Lung (tissue), 17 donors: ENCODE measurements at places on chromosomes 4 and X.

- DNase-seq: no peak
These were observed 333.8 kb upstream of the TENM3 start for GRCh38 chr4:181909368-181909767.

- DNase-seq: no peak
These were observed 466.8 kb upstream of the FAM241A start for GRCh38 chr4:111678479-111678878.

- peak; percentile 55 for DNase-seq
These were observed 83.9 kb upstream of the SPANXB1 start for GRCh38 chrX:140918398-140919038.

- DNase-seq: no peak
These were observed 114.2 kb downstream of the PALLD start for GRCh38 chr4:168610911-168611530.

- peak; percentile 67 for DNase-seq
These were observed 5.6 kb downstream of the PCDH10 start for GRCh38 chr4:133154725-133155124.

DNA sequence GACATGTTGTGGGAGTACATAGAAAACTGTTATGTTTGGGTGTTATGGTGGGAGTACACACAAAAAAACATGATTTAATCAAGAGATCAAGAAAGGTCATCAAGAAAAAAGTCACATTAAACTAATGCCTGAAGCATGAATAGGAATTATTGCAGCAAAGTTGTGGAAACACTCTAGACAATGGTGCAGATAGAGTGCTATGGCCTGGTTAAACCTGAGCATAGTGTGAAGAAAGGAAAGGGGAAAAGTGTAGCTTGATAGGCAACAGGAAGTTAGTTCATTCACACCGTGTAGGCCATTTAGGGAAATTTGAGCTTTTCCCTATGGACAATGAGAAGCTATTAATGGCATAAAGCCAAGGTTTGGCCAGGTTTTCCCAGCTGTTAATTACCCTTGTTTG lies 162.1 kb upstream of the EMCN start:
- no peak for DNase-seq

DNA sequence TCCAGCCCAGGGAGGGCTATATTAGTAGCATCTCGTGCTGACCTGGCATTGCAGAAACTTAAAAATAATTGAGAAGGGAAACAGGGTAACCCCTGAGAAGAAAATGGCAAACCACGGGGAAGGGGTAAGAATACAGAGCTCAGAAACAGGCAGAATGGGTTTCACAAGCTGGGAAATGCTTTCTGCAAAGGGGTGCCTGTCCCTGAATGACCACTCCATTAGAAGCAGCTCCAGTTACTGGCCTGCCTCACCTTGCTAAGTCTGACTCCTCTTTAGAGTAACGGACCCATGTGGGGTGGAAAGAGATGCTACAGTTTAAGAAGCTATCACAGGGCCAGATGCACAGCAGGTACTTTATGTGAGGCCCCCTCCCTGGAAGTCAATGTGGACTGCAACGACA lies 2.5 kb downstream of the WDR1 start:
- DNase-seq: no peak

GRCh38 chr4:73740353-73740778 lies at the start of gene CXCL8:
Gene CXCL8, plus strand, starts transcription at chr4:73740569. Its CDS starts 90 bp downstream, at chr4:73740659.
- peak; percentile 50 for DNase-seq

DNA sequence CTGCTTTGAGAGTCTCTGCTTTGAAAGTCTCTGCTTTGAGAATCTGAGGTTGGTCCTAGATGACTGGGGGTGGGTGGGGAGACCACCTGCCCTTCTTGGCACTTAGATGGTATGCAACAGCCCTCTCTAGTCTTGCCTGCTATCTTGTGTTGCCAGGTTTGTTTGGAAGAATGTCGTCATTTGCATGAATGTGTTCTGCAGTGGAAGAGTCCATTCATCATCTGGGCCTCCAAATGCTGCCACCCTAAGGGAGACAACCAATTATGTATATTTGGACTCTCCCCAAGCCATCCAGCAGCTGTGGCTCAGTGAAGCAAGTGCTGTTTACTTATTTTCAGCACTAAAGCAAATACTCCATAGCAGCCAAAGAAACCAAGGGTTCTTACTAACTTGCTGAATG lies 44.6 kb upstream of the TRPC5OS start:
- DNase-seq: no peak

DNA sequence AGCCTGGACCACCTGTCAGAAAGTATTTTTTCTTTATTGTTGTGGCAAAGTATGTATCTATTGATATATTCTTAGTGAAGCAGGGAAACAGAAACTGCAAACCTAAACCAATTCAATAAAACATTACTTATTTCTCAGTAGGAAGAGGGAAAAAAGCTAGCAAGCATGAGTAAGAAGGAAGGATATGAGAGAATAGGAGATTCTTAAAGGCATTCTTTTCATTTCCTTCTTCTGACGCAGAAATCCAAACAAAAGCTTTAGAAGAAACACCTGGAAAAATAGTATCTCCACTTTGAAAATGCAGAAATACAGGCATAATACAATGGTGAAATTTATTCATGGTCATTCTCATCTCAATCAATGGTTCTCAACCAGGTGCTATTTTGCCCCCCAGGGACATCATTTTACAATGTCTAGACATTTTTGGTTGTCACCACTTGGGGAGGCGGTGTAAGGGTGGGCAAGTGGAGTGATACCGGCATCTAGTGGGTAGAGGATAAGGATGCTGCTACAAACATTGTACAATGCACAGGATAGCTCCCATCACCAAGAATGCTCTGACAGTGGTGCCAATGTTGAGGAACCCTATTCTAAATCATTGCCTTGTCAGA lies 21.7 kb upstream of the ATXN3L start:
- DNase-seq: no peak

DNA sequence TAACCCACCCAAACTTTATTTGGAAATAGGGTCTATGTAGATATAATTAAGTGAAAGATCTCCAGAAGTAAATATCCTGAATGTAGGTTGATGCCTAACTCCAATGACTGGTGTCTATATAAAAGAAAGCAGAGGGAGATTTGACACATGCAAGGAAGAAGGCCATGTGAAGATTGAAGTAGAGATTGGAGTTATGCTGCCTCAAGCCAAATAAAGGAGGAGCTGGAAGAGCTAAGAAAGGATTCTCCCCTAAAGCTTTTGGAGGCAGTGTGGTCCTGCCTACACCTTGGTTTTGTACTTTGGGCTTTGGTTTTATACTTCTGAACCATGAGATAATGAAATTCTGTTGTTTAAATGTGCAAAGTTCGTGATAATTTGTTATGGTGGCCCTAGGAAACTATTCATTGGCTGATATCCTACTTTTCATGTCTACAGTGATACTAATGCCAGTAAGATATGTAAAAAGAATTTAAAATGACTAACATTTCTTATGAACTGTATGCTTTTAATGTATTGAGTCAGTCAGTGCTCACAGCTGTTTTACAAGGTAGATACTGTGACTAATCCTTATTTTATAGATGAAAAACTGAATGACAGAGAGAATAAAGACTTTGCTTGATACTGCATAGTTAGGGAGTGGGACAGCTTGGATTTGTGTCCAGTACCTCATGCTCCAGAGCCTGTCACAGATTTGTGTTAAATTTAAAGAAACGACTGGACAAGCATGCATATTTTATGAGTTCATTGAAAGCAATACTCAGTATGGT lies 5.9 kb upstream of the RAB40AL start:
- DNase-seq: no peak

DNA sequence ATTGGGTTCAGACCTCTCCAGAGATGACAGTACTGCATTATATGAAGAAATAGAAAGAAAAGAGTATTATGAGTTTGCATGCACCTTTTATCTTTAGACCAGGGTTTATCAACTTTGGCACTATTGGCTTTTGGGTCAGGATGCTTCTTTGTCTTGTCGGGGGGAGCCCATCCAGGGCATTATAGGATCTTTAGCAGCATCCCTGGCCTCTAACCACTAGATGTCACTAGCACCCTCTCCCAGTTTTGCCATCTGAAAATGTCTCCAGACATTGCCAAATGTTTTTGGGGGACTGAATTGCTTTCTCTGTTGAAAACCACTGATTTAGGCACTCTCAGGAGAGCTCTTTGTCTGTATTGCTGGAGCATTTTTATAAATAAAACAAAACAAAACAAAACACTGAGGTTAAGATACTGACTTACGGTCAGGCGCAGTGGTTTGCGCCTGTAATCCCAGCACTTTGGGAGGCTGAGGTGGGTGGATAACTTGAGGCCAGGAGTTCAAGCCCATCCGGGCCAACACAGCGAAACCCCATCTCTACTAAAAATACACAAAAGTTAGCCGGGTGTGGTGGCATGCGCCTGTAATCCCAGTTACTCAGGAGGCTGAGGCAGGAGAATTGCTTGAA lies 23.6 kb downstream of the CA5B start:
- peak; percentile 43 for DNase-seq

DNA sequence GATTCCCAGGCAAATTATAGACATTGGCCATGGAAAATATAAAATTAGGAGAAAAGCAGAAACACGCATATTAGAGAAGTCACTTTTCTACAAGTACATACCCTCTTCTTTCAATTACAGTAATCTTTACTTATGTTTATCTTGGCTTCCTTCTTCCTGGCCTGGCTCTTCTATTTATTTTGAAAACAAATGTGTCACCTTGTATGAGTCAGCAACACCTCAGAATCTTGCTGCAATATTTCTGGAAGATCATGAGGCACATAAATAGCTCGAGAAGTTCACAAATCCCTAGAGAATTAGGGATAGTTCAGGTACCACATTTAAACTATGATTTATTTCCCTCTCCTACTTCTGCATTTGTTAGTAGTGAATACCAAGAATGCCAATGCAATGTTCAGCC lies 124.6 kb downstream of the ANOS1 start:
- no peak for DNase-seq

GRCh38 chr4:40190019-40190418 lies 6.8 kb upstream of the RHOH start:
- peak; percentile 42 for DNase-seq

- DNase-seq: no peak
These were observed 56.7 kb downstream of the ADGRG2 start for GRCh38 chrX:19065535-19065934.

DNA sequence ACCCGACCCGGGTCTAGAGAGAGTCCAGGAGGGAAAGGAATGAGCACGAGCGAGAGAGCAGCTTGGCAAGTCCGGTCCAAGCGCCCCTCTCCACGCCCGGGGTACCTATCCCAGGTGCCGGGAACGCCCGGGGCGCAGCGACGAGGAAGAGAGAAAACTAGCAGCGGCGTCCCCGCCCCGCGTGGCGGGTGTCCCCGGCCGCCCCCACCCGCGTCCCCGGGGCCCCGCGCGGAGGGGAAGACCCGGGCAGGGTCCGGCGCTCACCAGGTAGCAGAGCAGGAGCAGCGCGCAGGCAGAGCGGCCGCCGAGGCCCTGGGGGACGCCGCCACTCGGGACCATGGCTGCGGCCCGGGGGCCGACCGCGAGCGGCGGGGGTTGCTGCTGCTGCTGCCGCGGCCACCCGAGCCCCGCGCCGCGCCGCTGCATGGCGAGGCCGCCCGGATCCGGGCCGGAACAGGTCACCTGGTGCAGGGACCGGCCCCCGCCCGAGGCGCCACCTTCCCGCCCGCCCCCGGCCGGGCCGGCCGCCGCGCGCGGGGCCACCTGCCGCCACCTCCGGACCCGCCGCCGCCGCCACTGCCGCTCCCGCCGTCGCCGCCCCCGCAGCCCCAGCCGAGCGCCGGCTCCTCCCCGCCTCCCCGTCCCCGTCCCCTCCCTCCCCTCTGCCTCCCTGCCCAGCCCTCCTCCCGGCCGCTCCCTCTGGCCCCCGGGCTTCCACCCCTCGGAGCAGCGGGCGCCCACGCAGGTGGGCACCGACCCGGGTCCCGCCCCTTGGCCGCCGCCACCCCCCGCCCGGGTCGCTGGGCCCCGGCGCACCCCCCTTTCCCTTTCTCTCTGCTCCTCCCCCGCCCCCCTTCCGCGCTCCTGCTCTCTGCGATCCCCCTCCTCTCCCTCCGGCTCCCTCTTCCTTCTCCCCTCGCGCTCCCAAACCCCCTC lies at the start of gene SEL1L3:
TSS of gene SEL1L3 (minus strand) at position 578 of the 936 bp plus-strand sequence. CDS start at position 426, 152 bp downstream.
- peak; percentile 68 for DNase-seq

- DNase-seq: no peak
These were observed 646.0 kb downstream of the RPA4 start for GRCh38 chrX:97529536-97530200.

DNA sequence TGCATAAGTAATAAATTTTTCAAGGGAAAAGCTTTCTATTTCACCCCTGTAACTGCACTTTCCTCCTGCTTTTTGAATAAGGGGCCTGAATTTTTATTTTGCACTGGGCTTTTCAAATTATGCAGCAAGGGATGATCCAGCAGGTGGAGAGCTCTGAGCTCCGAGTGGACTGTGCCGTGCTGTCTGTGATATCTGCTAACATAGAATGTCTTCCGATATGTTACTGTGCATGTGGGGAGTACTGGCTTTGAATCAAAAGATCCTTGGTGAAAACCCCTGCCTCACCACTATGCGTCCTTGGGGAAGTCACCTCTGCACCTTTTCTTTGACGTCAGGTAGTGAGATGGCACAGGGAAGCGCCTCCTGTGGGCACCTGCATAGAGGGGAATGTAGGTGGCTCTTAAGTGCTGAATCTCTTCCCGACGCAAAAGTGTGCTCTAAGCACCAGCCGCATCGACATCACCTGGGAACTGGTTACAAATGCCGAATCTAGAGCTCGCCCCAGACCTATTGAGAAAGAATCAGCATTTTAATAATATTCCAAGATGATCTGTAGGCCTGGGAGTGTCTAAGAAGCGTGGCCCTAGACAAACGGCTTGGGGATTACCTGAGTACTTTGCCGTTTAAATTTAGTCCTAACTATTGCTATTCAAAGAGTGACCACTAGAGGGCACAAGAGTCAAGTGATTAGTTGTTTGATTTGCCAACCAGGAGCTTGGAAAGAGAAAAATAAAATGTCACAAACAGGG lies 19.2 kb upstream of the WFS1 start:
- DNase-seq: no peak

GRCh38 chrX:70656304-70656703 lies 211.7 kb downstream of the DLG3 start:
- DNase-seq: no peak

GRCh38 chr4:145523117-145523516 lies 41.5 kb downstream of the SMAD1 start:
- no peak for DNase-seq

GRCh38 chr4:8373973-8374545 lies 66.5 kb downstream of the ACOX3 start:
- DNase-seq: no peak

DNA sequence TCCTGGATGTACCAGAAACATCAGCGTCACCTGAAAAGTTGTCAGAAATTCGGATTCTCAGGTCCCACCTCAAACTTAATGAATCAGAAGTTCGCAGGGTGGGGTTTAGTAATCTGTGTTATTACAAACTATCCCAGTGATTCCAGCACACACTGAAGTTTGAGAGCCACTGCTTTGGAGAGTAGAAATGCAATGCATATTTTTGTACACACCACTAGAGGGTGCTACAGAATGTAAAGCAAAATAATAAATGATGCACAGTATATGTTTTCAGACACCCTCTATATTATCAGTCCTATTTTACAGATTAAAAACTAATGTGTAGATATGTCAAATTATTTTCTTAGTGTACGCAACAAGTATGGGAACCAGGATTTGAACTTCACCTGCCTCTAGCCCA lies 2.4 kb upstream of the MORF4L2 start:
- DNase-seq: peak; percentile 59

DNA sequence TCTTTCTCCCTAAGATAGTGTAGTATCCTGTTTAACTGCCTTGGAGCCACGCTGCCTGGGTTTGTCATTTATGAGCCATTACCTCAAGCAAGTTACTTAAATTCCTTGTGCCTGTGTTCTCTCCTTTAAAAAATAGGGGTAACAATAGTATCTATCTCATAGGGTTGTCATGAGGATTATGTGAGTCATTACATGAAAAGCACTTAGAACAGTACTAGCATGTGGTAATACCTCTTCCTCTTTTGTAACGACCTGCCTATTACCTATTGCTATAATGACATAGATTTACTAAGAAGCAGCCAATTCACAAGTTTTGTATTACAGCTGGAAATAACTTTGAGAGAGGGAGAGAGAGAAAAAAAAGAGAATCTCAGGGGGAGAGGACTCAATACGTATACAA lies 834.7 kb downstream of the RAPGEF2 start:
- DNase-seq: no peak
